ENCODE measurements at places on chromosomes 11 and 22.

- DNase-seq = no peak
Observed at GRCh38 chr11:24779791-24780190, 282.9 kb downstream of the LUZP2 start.

DNA sequence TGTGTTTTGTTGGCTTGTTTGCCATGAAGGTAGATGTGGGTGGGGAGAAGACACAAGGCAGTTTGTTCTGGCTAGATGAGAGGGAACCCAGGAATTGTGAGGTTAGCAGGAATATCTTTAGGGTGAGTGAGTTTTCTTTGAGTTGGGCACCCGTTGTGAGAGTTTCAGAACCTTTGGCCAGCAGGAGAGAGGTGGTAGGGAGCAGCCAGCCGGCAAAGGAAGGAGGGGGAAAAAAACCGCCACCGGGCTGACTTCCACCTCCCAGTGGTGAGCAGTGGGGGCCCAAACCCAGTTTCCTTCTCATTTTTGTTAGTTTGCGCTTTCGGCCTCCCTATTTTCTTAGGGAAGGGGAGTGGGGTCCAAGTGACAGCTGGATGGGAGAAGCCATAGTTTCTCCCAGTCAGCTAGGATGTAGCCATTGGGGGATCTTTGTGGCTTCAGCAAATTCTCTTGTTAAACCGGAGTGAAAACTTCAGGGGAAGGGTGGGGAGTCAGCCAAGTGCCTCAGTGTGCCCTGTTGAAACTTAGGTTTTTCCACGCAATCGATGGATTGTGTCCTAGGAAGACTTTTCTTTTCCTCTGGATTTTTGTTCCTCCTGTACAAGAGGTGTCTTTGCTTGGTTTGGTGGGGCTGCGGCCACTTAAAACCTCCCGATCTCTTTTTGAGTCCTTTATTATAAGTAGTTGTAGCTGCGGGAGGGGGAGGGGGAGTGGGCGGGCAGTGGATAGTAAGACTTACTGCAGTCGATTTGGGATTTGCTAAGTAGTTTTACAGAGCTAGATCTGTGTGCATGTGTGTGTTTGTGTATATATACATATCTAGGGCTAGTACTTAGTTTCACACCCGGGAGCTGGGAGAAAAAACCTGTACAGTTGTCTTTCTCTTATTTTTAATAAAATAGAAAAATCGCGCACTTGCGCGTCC is 1.1 kb upstream of the GCAT start:
- no peak for DNase-seq

GRCh38 chr11:119416606-119417580 is 6.1 kb downstream of the THY1 start:
- no peak for DNase-seq

GRCh38 chr11:19650467-19650866 is 62.2 kb upstream of the NAV2 start:
- DNase-seq = no peak

DNA sequence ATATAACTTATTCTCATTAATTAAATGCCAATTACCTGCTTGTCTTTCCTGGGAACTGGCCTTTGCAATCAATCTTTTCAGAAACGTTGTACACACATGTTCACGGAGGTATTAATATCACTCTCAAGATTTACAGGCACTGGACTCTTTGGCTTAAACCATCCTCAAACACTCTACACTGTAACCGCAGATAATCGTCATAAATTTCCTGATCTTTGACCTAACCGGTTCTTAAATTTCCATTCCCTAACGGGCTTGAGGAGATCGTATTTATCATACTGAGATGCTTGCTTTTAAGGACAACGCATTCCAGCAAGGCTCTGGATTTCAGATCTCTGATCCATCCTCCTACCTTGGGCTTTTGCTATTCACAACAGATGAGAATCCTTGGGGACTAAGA is 72.8 kb downstream of the ARL14EP start:
- no peak for DNase-seq

DNA sequence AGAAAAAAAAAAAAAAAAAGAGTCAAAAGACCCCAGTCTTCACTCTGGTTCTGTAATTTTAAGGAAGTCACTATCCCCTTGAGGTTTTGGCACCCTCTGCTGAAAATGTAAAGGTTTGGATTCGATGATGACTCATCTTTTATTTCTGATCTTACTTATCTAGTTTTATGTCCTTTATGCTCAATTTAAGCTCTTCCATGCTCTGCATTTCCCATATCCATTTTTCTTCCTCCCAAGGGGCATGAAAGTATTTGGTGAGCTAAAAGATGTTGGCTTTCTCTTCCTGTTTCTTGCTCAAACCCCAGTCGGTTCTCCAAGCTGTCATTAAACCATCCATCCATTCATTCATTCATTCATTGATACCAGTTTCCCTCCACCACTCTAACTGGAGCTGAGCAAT is 61.0 kb upstream of the CDON start:
- no peak for DNase-seq

- no peak for DNase-seq
Observed at GRCh38 chr22:49240472-49240871, 587.2 kb downstream of the BRD1 start.

- DNase-seq = no peak
Observed at GRCh38 chr11:102780491-102780918, at the start of gene MMP10. TSS of gene MMP10 (minus strand) at chr11:102780628. CDS start at chr11:102780591, 37 bp downstream.

- DNase-seq = no peak
Observed at GRCh38 chr11:114972105-114972504, 293.8 kb downstream of the NXPE2 start.

GRCh38 chr11:119445379-119445778 is 22.4 kb upstream of the THY1 start:
- no peak for DNase-seq

Measured in CD14-positive monocyte (primary cell).